Astrocyte of the hippocampus (primary cell): ENCODE measurements at places on chromosomes 13 and 19.

DNA sequence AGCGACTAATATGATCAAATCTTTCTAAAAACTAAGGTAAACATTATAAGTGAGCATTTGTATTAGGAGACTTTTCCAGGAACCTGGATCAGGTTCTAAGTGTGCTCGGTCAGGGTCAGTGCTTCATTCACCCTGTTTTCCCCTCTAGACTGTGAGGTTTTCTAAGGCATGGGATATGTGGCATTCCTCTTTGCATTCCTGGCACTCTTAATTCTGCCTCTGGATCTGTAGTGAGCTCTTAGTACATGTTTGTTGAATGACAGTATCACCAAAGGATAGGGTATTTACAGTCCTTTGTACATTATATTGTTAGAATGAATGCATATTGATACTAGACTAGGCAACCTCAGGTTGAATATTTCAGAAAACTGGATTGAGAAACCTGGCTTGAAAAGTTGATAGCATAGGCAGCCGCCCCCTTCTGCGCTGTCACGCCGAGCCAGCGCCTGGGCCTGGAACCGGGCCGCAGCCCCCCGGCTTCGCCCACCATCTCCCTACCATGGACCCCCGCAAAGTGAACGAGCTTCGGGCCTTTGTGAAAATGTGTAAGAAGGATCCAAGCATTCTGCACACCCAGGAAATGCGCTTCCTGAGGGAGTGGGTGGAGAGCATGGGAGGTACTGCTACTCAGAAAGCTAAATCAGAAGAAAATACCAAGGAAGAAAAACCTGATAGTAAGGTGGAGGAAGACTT is 156.5 kb downstream of the KCNRG start:
- peak; percentile 80 for DNase-seq

DNA sequence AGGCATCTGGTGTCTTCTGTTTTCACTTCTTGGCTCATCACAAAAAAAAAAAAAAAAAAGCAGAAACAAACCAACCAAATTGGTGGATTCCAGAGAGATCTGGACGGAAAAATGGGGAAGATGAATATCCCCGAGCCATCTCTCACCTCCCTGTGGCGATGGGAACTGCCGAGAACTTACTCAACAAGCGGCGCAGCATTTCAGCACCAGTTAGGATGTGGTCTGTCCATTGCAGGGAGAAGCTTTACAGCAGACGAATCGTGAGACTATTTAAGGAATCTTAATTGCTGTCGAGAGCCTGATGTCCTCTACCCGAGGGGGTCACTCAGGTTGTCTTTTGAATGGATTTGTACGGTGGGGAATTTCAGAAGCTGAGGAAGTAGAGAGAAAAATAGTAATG is 17.3 kb upstream of the KDM4B start:
- DNase-seq, result no peak

- no peak for DNase-seq
These were observed 10.6 kb downstream of the FPR2 start for GRCh38 chr19:51771376-51772130.

DNA sequence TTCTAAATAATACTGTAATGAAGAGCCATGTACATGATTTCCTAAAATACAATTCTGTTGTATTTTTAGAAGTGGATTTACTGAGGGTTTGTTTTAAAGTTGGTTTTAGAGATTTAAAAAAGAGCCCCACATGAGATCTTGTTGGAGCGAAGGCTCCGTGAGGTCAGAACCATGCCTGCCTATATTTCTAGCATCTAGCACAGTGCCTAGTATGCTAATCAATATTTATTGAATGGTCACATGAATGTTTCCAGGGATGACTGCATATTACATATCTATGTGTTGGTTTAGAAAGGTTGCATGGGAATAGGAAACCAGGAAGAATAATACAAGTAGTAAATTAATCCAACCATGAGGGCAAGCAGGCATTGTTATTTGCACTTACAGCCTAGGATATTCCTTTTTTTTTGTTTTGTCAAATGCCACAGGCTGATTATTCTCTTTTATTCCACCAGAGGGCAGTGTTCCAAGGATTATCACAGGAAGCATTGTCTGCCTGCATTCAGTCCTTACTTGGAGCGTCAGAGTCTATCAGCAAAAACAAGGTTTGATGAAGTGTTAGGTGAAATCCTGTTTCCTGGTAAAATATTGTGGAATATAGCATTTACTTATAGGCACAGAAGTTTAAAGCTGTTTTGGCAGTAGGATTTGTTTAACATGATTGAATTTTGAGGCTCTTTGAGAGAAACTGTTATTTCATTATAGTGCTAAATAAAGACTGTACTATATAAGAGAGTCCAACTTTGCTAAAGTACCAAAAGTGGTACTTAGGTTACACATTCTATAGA is 46.8 kb downstream of the COG3 start:
- peak; percentile 84 for DNase-seq

GRCh38 chr13:49649244-49649962 is 21.1 kb downstream of the ARL11 start:
- DNase-seq, result peak; percentile 48

DNA sequence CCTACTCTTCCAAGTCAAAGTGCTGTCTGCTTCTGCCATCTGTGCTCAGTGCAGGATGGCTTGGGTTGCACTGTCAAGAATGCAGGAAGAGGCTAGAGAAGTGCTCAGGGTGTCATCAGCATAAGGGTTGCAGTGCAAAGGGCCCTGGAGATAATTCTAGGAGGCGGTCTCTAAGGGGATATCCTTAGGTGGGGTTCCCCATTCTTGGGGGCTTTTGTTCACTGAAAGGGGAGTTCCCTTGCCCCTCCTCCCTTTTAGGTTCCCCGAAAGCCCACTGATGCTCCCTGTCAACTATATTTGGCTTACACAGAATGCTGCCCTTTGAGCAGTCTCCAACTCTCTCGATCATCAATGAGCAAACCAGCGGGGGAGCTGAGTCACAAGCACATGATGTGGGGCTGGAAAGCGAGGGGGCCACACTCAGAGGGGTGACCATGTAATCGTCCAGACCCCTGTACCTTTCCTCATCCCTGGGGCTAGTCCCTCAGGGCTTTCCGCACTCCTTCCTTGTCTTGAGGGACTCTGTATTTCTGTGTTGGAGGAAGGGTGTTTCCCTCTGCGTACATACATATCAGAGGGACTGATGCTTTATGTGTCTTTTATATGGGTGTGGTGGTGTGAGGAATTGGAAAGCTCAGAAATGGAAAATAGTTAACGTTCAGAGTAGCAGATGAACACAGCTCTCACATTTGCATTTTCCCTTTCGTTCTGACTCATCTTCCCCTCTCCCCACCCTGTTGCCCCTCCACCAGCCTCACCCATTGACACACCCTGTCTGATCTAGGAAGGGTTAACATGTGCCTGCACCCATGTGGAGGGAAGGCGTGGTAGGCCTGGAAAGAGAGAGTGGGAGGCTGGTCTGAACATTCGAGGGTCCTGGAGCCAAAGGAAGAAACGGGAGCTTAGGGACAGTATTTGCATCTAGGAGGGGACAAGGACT is 6.7 kb downstream of the ZBTB32 start:
- no peak for DNase-seq

DNA sequence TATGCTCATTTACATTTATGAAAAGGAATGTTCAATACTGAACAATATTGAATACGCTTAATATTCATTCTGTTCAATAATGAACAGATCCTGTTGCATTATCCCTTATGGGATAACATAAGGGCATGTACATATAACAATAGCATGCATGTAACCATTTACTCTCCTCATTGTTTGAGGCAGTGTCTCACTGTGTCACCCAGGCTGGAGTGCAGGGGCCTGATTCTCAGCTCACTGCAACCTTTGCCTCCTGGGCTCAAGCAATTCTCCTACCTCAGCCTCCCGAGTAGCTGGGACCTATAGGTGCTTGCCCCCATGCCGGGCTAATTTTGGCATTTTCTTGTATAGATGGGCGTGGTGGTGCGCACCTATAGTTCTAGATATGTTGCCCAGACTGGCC is 4.8 kb upstream of the DGKH start:
- DNase-seq, result no peak

- peak; percentile 58 for DNase-seq
These were observed 22.2 kb upstream of the SIAH3 start for GRCh38 chr13:45873491-45874325.

DNA sequence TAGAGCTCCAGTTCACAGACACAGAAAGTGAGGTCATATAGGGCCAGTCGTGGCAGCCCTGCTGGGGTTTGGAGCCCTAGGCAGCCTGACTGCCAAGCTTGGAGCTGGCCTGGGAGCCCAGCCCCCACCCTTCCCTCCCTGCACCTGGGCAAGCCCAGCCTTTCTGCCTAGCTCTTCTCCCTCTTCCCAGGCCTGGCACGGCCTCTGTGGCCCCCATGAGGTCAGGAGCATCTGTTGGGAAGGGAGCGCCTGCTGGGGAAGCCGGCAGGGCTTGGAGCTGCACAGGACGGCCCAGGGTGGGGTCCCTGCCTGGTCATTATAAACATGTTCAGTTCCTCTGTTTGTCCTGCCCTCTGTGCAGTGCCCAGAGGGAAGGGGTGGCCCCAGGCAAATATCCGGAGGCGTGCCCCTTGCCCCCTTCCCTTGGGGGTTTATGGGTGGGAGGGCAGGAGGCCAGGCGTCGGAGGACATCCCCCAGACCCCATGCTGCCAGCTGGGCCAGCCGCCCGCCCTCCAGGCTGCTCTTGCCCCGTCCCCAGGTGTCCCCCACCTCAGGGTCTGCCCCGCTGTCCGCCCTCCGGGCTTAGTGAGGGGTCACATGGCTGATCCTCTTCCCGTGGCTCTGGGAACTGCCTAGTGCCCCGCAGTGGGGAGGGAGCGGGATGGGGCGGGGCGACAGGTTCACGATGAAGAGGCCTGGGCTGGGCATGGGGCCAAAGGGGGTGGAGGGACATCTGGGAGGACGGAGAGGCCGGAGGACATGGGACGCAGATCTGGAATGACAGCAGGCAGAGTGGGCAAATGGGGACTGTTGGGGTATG is 30.0 kb upstream of the NCCRP1 start:
- DNase-seq, result peak; percentile 40

GRCh38 chr13:98048265-98048664 is 94.6 kb upstream of the FARP1 start:
- no peak for DNase-seq

DNA sequence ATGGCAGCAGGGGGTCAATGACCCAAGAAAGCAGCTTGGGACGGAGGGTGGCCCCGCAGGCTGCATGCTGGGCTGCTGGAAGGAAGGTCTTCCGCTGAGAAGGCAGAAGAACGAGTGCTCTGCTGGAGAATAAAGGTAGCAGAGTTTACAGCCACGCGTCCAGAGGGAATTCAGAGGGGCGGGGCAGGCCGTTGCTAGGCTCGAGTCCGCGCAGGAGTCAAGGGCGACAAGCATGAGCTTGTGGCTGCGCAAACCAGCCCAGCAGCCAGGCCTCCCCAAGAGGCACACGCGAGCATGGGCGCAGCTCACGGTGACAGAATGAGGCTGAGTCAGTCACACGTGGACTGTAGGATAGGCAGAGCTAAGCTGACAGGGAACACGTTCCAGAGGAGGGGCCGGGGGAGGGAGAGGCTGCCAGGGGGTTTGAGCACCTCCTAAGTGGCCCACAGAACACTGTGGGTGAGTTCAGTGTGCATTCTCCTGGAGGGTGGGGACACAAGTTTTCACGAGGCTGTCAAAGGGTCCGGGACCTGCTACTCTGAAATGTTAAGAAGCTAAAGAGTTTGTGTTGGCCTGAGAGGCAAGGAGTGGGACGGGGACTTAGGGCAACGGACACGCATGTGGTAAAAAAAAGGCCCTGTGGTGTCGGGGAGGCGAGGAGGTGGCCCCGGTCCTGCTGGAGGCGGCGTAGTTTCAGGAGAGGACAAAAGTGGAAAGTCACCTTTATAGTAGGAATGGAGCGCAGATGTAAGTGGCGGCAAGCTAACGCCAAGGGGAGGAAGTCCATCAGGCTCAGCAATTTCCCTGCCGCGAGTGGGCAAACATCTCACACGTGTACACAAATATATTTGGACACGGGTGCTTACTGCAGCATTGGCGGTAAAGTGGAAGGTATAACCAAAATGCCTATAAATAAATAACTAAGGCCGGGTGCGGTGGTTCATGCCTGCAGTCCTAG is 17.7 kb downstream of the RFX2 start:
- DNase-seq, result peak; percentile 94

DNA sequence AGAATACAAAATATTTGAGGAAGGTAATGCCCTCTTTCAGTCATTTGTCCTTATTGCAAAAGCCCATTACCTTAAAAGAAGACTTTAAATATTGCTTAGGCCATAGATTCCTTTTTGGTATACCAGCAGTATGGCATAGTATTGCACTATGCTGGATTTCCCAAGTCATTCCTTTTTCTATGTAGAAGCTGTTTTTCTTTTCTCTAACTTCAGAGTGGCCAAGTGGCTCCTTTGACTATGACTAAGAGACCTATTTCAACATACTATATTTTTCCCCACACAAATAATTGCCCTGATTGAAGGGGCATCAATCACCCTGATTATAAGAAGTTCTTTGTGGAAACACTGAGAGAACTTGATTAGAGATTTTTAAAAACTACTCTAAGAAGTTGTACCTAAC is 68.6 kb downstream of the UFM1 start:
- no peak for DNase-seq

GRCh38 chr19:53892981-53893325 is 11.0 kb downstream of the PRKCG start:
- DNase-seq, result no peak
